Activated naive CD4-positive, alpha-beta T cell treated with anti-CD3 and anti-CD28 coated beads for 36 hours (primary cell): ENCODE measurements at places on chromosomes 7 and 10. TPM values are rescaled to one million over a fixed set of nuclear protein-coding genes. Genes with fewer than 3 reads are reported as not detected.

PRTFDC1 gene
- 0.99 TPM for total RNA-seq

DNA sequence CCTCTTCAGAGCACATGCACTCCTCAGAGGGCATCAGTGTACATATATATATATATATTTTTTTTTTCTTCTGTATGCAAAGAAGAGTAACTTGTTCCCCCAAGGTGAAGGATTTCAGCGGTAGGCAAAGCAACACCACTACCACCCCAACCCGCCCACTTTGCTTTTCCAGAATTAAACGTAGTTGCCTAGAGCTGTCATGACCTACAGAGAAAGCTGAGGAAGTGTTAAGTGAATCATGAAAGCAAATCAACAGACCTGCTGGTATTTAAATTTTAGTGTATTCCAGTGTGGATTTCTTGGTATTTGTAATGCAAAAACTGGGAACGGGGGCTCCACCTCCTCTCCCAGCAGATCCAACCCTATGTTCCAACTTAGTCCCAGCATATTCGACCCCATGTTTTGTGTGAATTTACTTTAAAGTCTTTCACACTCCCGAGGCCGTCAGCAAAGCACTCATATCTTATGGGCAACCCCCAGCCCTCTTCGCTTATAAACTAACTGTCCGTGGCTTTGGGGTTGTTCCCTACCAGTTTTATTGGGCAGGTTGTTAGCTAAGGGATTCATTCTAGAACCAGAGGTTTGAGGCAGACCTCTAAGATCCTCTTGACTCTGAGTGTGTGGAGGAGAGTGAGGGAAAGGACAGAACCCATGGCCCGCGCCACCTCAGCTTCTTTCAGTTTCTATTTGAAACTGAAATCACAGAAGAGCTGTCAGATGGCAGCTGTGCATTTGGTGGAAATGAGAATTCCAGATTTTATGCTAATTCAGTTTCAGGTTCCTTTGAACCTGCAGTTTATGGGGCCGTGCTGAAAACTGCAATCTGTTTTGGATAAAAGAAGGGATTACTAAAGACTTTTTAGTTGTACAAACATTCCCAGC, 450.2 kb upstream of the GALNT17 start:
- peak; percentile 32 for DNase-seq

GRCh38 chr7:91068136-91068795, 196.0 kb upstream of the FZD1 start:
- no peak for DNase-seq

- no peak for DNase-seq
Measured at GRCh38 chr10:132899054-132899750, 43.2 kb downstream of the CFAP46 start.

DNA sequence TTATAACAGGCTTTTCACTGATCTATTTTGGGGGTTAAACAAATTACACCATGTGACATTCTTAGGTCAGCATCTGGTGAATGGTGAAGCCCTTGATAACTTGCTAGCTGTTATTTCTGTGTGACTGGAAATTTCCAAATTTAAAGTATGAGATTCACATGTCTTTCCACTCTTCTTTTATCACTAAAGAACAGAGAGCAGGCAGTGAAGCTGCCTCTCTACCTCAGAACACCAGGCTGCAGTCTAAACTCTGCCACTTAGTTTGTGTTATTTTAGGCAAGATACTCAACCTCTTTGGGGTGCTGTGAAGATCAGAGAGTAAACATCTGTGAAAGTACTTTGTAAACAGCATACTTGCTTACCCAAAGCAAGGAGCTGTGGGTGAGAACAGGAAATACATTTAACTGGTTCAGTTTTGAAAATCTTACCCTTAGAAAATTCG, 15.5 kb upstream of the SP4 start:
- DNase-seq: no peak
